ENCODE measurements at places on chromosomes 3 and 15. TPM values are rescaled to one million over a fixed set of nuclear protein-coding genes. Genes with fewer than 3 reads are reported as not detected.
A peak's percentile ranks its signal among the peaks of the same experiment; 100 is the strongest.

DNA sequence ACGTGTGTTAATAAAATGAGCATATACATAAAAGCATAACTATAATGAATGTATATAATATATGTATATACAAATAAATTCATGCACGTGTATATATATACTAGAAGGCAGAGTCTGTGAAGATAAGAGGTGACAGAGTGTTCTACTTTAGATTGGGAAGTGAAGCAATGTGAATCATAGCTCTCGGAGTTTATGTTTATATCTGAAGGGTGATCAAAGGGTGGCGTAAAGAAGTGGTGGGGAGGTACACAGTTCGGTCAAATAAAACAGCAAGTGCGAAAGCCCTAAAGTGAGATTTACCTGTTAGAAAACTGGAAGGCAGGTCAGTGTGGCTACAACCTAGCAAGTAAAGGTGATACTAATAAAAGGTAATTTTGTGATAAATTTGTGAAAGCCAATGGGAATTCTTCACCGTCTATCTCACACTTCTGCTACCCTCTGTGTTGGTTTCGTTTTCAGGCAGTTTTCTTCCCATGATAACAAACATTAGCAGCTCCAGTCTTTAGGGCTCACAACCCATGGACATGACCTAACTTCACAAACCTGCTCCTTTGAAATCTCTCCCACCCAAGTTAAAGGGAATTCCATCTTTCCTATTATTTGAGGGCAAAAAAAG is 46.7 kb upstream of the BCHE start:
- no peak overlapping the region for H3K27ac ChIP-seq
- no peaks in the 10 kb centered on the region for H3K27me3 ChIP-seq
- H3K4me1 ChIP-seq = no peaks in the 10 kb centered on the region
- H3K4me3 ChIP-seq = no peak overlapping the region
- H3K36me3 ChIP-seq = no peaks in the 10 kb centered on the region

DNA sequence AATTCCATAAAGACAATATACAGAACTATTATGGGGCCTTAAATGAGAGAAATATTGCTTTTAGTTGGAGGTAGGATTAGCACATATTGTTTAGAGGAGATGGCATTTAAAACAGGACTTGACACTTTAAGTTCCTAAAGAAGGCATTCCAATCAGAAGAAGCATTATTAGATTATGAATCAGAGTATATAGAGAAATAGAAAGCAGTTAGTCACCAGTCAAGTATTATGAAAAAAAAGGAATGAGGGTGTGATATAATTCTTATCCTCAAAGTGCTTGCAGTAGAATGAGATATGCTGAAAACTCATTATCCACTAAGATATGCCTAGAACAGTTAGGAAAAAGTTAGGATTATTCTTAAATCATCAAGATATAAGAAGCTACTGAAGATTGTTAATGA is 456.2 kb downstream of the ZNF385D start:
- no peaks in the 10 kb centered on the region for H3K4me1 ChIP-seq
- H3K36me3 ChIP-seq = no peaks in the 10 kb centered on the region
- no peaks in the 10 kb centered on the region for H3K27me3 ChIP-seq
- no peak overlapping the region for H3K4me3 ChIP-seq

GRCh38 chr3:196016485-196016884 is 65.4 kb downstream of the TFRC start:
- no peaks in the 10 kb centered on the region for H3K27me3 ChIP-seq
- H3K36me3 ChIP-seq = no peaks in the 10 kb centered on the region
- no peak overlapping the region for H3K4me3 ChIP-seq
- no peak for DNase-seq
- no peak overlapping the region for H3K27ac ChIP-seq

DNA sequence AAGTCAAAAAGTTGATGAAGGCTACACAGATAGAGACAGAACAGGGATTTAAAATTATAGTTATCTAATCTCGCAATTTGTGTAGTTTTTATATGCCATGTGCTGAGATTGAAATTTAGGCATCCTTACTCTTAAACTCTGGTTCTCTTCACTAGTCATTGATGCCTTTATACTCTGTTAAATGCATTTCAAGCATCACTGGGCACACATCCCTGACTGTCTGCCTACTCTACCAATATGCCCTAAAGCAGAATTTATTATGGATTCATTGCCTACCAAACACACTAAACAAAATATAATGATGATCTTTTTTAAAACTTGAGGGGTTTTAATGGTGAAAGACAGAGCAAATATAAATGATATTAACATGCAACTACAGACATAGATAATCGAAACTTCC is 10.3 kb upstream of the ALCAM start:
- no peaks in the 10 kb centered on the region for H3K36me3 ChIP-seq
- H3K4me3 ChIP-seq = no peak overlapping the region
- H3K27me3 ChIP-seq = no peaks in the 10 kb centered on the region

The SH2D7 gene
- total RNA-seq = not detected

GRCh38 chr3:144491333-144491732 is 519.7 kb downstream of the DIPK2A start:
- H3K4me3 ChIP-seq = no peak overlapping the region
- no peaks in the 10 kb centered on the region for H3K36me3 ChIP-seq
- no peak for DNase-seq
- no peaks in the 10 kb centered on the region for H3K27me3 ChIP-seq

The CHDH gene
- total RNA-seq = 4.8 TPM

DNA sequence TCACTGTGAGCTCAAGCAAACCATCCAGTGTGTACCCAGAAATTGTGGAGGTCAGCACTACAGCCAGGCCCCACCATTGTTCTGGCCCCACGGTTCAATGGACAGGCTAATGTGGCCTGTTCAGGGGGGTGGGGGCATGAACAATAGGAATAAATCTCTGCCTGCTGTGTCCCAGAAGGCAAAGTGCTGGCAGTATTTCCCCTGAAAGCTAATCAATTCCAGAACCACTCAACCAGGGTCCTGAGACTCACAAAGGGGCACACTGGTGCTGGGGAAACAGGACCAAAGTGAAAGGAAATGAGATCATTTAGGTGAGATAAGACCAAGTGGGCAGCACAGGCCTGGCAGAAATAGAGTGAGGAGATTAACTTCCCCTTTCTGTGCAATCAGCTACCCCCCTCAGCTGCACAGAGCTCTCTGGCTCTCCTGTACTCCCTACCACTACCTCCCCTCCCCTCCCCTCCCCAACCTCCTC is 11.5 kb downstream of the CRYGS start:
- H3K4me1 ChIP-seq = peaks cover 14% of the 10 kb centered on the region
- no peaks in the 10 kb centered on the region for H3K27me3 ChIP-seq
- no peaks in the 10 kb centered on the region for H3K36me3 ChIP-seq
- H3K4me3 ChIP-seq = no peak overlapping the region

GRCh38 chr3:188807006-188807405 is 364.8 kb upstream of the TPRG1 start:
- H3K27ac ChIP-seq = no peak overlapping the region
- H3K36me3 ChIP-seq = no peaks in the 10 kb centered on the region
- H3K4me1 ChIP-seq = no peaks in the 10 kb centered on the region
- DNase-seq = no peak

GRCh38 chr3:12963231-12963896 is 109.9 kb downstream of the IQSEC1 start:
- H3K4me3 ChIP-seq = no peak overlapping the region
- H3K36me3 ChIP-seq = no peaks in the 10 kb centered on the region
- DNase-seq = no peak
- peaks cover 90% of the 10 kb centered on the region for H3K4me1 ChIP-seq
- H3K27ac ChIP-seq = peak overlapping the region; percentile 63

DNA sequence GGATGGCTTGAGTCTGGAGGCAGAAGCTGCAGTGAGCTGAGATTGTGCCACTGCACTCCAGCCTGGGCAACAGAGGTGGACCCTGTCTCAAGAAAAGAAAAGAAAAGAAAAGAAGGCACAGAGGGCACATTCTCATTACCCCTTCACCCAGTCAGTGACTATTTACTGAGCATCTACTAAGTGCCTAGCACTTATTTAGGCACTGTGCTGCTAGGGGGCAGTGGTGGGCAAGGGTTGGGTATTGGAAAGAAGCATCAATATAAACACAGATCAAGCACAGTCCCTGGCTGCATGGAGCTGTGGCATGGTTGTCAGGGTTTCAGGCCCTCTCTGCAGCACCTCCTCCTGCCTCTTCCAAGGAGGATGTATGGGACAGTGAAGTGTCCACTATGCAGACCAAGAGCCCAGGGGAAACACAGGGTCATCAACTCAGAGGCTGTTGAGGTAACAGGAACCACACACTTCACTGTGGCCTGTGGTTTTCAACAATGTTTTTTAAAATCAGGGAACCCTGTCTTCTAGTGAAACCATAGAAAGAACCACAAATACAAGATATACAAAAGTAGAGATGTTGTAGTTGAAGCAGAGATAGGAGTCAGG is 138.5 kb downstream of the RAB11A start:
- H3K4me3 ChIP-seq = no peak overlapping the region
- DNase-seq = no peak
- H3K27me3 ChIP-seq = no peaks in the 10 kb centered on the region
- H3K36me3 ChIP-seq = no peaks in the 10 kb centered on the region

- no peak for DNase-seq
- no peaks in the 10 kb centered on the region for H3K4me1 ChIP-seq
- no peaks in the 10 kb centered on the region for H3K36me3 ChIP-seq
- H3K27me3 ChIP-seq = no peaks in the 10 kb centered on the region
- H3K4me3 ChIP-seq = no peak overlapping the region
Measured at GRCh38 chr3:110815008-110815583, 256.5 kb upstream of the NECTIN3 start.

- no peaks in the 10 kb centered on the region for H3K27me3 ChIP-seq
- no peak overlapping the region for H3K4me3 ChIP-seq
- H3K4me1 ChIP-seq = no peaks in the 10 kb centered on the region
- DNase-seq = no peak
- H3K27ac ChIP-seq = no peak overlapping the region
- no peaks in the 10 kb centered on the region for H3K36me3 ChIP-seq
Measured at GRCh38 chr3:153293265-153293664, 131.2 kb downstream of the RAP2B start.

The NR2E3 gene
- 0.43 TPM for total RNA-seq

GRCh38 chr3:51156147-51156546 is 228.9 kb upstream of the MANF start:
- no peak overlapping the region for H3K27ac ChIP-seq
- H3K4me1 ChIP-seq = no peaks in the 10 kb centered on the region
- H3K36me3 ChIP-seq = no peaks in the 10 kb centered on the region

- H3K4me3 ChIP-seq = no peak overlapping the region
- H3K36me3 ChIP-seq = no peaks in the 10 kb centered on the region
- DNase-seq = no peak
- no peak overlapping the region for H3K27ac ChIP-seq
- peaks cover 29% of the 10 kb centered on the region for H3K4me1 ChIP-seq
- H3K27me3 ChIP-seq = no peaks in the 10 kb centered on the region
Measured at GRCh38 chr15:60648928-60649679, 170.2 kb upstream of the ICE2 start.

The CHSY1 gene
- 29.3 TPM for total RNA-seq

The SLC35A5 gene
- total RNA-seq = 28.1 TPM

- DNase-seq = no peak
- H3K27ac ChIP-seq = no peak overlapping the region
- H3K4me3 ChIP-seq = no peak overlapping the region
Measured at GRCh38 chr3:20904671-20905070, 718.7 kb upstream of the SGO1 start.

- no peak overlapping the region for H3K4me3 ChIP-seq
- H3K4me1 ChIP-seq = no peaks in the 10 kb centered on the region
- no peaks in the 10 kb centered on the region for H3K27me3 ChIP-seq
- no peak for DNase-seq
- H3K27ac ChIP-seq = no peak overlapping the region
Measured at GRCh38 chr3:14907043-14907966, 40.1 kb upstream of the NR2C2 start.

The SMCO1 gene
- total RNA-seq = not detected

- no peaks in the 10 kb centered on the region for H3K27me3 ChIP-seq
- H3K4me3 ChIP-seq = no peak overlapping the region
- DNase-seq = no peak
- H3K36me3 ChIP-seq = no peaks in the 10 kb centered on the region
Measured at GRCh38 chr15:68612979-68613740, 34.4 kb downstream of the CORO2B start.

The RBP2 gene
- not detected for total RNA-seq

- no peak overlapping the region for H3K4me3 ChIP-seq
- no peak overlapping the region for H3K27ac ChIP-seq
- H3K36me3 ChIP-seq = no peaks in the 10 kb centered on the region
- H3K27me3 ChIP-seq = no peaks in the 10 kb centered on the region
Measured at GRCh38 chr3:133568294-133569014, 5.0 kb upstream of the CDV3 start.

GRCh38 chr3:150255413-150255812 is 152.7 kb upstream of the TSC22D2 start:
- H3K4me3 ChIP-seq = no peak overlapping the region
- no peaks in the 10 kb centered on the region for H3K36me3 ChIP-seq
- H3K27ac ChIP-seq = peak overlapping the region; percentile 88
- H3K4me1 ChIP-seq = peaks cover 6% of the 10 kb centered on the region

- peaks cover 43% of the 10 kb centered on the region for H3K4me1 ChIP-seq
- peaks cover 93% of the 10 kb centered on the region for H3K27me3 ChIP-seq
- no peak for DNase-seq
Measured at GRCh38 chr3:138941259-138941885, 5.6 kb downstream of the FOXL2 start.

GRCh38 chr3:149765762-149766334 is 13.6 kb upstream of the COMMD2 start:
- no peaks in the 10 kb centered on the region for H3K36me3 ChIP-seq
- H3K27me3 ChIP-seq = no peaks in the 10 kb centered on the region
- no peak overlapping the region for H3K4me3 ChIP-seq
- DNase-seq = no peak
- no peaks in the 10 kb centered on the region for H3K4me1 ChIP-seq
- no peak overlapping the region for H3K27ac ChIP-seq

The UCN2 gene
- total RNA-seq = 0.14 TPM

GRCh38 chr3:129352650-129353588 is 74.2 kb downstream of the HMCES start:
- H3K36me3 ChIP-seq = no peaks in the 10 kb centered on the region
- H3K27ac ChIP-seq = peak overlapping the region; percentile 28
- no peaks in the 10 kb centered on the region for H3K27me3 ChIP-seq
- no peak overlapping the region for H3K4me3 ChIP-seq
- H3K4me1 ChIP-seq = no peaks in the 10 kb centered on the region

The CDHR4 gene
- 0.23 TPM for total RNA-seq

The PLD1 gene
- total RNA-seq = 178 TPM

GRCh38 chr3:51937611-51938450 is 3.9 kb downstream of the RRP9 start:
- H3K27ac ChIP-seq = no peak overlapping the region
- no peak for DNase-seq
- H3K4me3 ChIP-seq = no peak overlapping the region
- peaks cover 32% of the 10 kb centered on the region for H3K4me1 ChIP-seq
- peaks cover 51% of the 10 kb centered on the region for H3K36me3 ChIP-seq

The PRTG gene
- total RNA-seq = 3.3 TPM

- peak overlapping the region; percentile 51 for H3K27ac ChIP-seq
- DNase-seq = no peak
- H3K4me3 ChIP-seq = no peak overlapping the region
- H3K36me3 ChIP-seq = no peaks in the 10 kb centered on the region
Measured at GRCh38 chr3:101833446-101833974, 15.8 kb upstream of the NFKBIZ start.

The PTH1R gene
- 96.3 TPM for total RNA-seq

GRCh38 chr3:69092030-69092516 is 7.3 kb downstream of the ARL6IP5 start:
- no peak overlapping the region for H3K4me3 ChIP-seq
- no peaks in the 10 kb centered on the region for H3K27me3 ChIP-seq
- peaks cover 83% of the 10 kb centered on the region for H3K4me1 ChIP-seq
- DNase-seq = no peak

- H3K36me3 ChIP-seq = no peaks in the 10 kb centered on the region
- no peak overlapping the region for H3K27ac ChIP-seq
- peaks cover 1% of the 10 kb centered on the region for H3K4me1 ChIP-seq
- H3K27me3 ChIP-seq = no peaks in the 10 kb centered on the region
- H3K4me3 ChIP-seq = no peak overlapping the region
Measured at GRCh38 chr3:149252272-149252671, 30.6 kb upstream of the CP start.

Measured in adrenal gland (tissue), 19 donors.